ENCODE measurements at places on chromosomes 11 and 22. TPM values are rescaled to one million over a fixed set of nuclear protein-coding genes. Genes with fewer than 3 reads are reported as not detected.
A peak's percentile ranks its signal among the peaks of the same experiment; 100 is the strongest.

- no peak for DNase-seq
These were observed 9.0 kb downstream of the JAML start for GRCh38 chr11:118215765-118216164.

DNA sequence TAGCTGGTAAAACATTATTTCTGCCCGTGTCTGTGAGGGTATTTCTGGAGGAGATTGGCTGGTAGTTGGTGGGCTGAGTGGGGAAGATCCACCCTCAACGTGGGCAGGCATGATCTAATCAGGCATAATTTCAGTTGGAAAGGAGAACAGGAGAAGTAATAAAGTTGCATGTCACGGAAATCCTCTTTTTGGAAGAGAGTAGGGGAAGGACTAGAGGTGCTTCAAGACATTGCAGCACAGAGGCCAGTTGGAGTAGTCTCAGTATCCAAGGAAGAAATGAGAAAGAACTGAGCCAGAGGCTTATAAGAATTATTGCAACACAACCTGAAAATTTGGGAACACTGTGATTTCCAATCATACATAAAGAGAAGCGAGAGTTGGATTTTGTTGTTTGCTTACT is 1155.1 kb downstream of the FAM181B start:
- no peak for DNase-seq

The KDM4E gene
- 0.18 TPM for polyA plus RNA-seq

- DNase-seq: peak; percentile 76
These were observed 115.8 kb upstream of the PITPNB start for GRCh38 chr22:28034760-28035401.

The TMEM45B gene
- polyA plus RNA-seq: 0.35 TPM

GRCh38 chr22:50199251-50199721 is 1.5 kb upstream of the SELENOO start:
- no peak for DNase-seq
